HepG2 (cell line): ENCODE measurements at places on chromosomes 6 and 20.
A peak's percentile ranks its signal among the peaks of the same experiment; 100 is the strongest.

GRCh38 chr6:52041134-52041533, 46.3 kb downstream of the PKHD1 start:
- DNase-seq: no peak
- no peaks in the 10 kb centered on the region for H3K27me3 ChIP-seq
- no peaks in the 10 kb centered on the region for H3K36me3 ChIP-seq
- H3K27ac ChIP-seq: no peak overlapping the region

GRCh38 chr6:744666-745353, 51.9 kb upstream of the EXOC2 start:
- no peaks in the 10 kb centered on the region for H3K36me3 ChIP-seq
- no peak for DNase-seq
- no peak overlapping the region for H3K27ac ChIP-seq
- no peak overlapping the region for H3K4me3 ChIP-seq
- peaks cover 10% of the 10 kb centered on the region for H3K27me3 ChIP-seq
- H3K4me1 ChIP-seq: no peaks in the 10 kb centered on the region

DNA sequence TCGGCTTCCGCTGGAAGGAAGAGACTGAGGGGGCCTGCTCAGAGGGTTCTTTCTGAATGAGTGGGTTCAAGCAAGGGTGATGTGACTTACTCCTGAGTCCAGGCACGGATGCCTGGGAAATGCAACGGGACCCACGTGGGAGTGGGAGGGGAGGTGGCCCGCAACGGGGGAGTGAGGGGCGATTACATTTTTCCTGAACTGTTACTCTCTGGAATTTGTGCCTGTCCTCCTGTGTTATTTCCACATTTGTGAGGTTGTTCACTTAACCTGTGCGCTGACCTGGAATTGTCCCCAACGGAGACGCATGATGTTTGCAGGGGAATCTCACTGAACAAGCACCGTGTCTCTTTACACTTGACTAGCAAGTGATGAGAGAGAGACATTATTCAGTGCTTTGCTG, 209.4 kb downstream of the CDH4 start:
- no peak overlapping the region for H3K27ac ChIP-seq
- no peaks in the 10 kb centered on the region for H3K27me3 ChIP-seq
- no peaks in the 10 kb centered on the region for H3K36me3 ChIP-seq

DNA sequence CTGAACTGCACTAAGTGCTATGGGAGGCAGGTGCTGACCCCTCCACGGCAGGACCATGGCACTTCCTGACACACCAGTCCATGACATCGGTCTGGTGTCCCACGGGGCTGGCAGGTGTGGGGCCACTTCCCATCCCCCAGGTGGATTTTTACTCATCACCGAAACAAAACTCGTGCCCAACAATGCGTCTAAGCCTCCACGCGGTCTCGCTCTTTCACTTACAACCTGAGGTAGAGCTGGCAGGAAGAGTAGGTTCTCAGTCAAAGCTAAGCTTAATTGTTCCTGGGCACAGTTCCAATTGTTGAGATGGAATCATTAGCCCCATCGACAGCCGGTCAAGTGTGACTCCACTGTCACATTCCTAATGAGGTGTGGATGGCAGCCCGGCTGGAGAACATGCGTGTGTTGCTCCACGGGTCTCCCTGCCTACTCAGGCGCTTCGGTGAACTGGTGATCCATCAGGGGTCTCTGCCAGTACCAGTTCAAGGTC, 125.7 kb downstream of the SLC23A2 start:
- H3K27me3 ChIP-seq: no peaks in the 10 kb centered on the region
- no peak overlapping the region for H3K27ac ChIP-seq
- H3K4me3 ChIP-seq: no peak overlapping the region
- no peaks in the 10 kb centered on the region for H3K4me1 ChIP-seq
- DNase-seq: no peak

GRCh38 chr6:56525974-56526789, 116.5 kb downstream of the DST start:
- DNase-seq: no peak
- no peak overlapping the region for H3K4me3 ChIP-seq
- H3K4me1 ChIP-seq: peaks cover 18% of the 10 kb centered on the region
- H3K27me3 ChIP-seq: no peaks in the 10 kb centered on the region

DNA sequence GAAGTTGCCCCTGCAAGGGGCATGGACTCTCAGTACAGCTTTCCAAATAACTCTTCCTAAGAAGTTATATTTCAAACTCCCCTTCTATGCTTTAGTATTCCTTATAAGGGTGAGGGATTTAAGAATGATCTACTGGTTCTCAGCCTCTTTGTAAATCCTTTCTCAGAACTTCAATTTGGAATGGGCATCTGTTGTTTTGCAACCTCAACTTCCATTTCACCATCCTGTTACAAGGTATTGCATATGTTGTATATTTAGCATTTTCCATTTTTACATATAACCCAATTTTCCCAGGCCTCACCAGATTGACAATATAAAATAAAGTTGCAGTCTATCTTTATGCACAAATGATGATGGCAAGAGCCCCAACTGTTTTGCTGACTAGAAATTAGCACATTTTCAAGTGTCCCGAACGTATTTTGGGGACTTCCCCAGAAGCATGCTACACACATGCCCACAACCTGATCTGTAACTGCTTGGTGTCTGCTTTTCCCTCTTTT, 154.9 kb upstream of the CARMIL1 start:
- no peak overlapping the region for H3K4me3 ChIP-seq
- H3K36me3 ChIP-seq: no peaks in the 10 kb centered on the region
- H3K27me3 ChIP-seq: peaks cover 2% of the 10 kb centered on the region; the same call in 1 of the 3 replicates
- no peaks in the 10 kb centered on the region for H3K4me1 ChIP-seq

GRCh38 chr20:17884307-17885003, 84.1 kb downstream of the SNX5 start:
- peaks cover 94% of the 10 kb centered on the region for H3K4me1 ChIP-seq
- no peak overlapping the region for H3K27ac ChIP-seq
- DNase-seq: no peak
- H3K36me3 ChIP-seq: no peaks in the 10 kb centered on the region

- no peak for DNase-seq
- H3K4me1 ChIP-seq: no peaks in the 10 kb centered on the region
These were observed 20.7 kb upstream of the SULF2 start for GRCh38 chr20:47805951-47806350.

DNA sequence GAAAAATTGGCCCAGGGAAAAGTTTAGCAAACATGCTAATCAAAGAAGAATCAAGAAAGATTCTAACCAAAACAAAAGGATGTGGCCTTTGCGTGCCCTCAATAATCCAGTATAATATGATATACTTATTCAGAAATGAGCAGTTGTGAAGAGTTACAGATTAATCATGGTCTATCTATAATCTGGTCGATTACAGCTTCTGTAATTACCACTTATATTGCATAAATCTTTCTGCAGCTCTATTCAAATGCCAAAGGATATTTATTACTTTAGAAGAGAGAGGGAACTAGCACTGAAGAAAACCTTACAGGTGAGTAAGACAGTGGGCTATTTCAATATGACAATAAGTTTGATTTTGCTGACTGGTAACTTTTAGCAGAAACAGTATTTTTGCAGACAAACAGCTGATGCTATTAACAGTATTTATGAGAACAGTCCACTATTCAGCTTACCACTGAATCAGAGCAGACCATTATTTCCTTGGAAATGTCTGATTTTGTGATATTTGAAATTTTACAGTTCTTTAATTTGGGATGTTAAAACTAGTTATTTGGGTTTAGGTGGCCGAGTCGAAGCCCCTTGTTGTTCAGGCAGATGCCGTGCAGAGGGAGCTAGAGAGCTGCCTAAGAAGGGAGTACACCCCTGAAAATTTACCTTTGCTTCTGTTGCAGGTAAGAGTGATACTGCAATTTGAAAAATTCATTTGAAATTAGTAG, 92.2 kb downstream of the CEP57L1 start:
- H3K27me3 ChIP-seq: no peaks in the 10 kb centered on the region
- no peak overlapping the region for H3K27ac ChIP-seq
- H3K4me3 ChIP-seq: no peak overlapping the region
- H3K36me3 ChIP-seq: no peaks in the 10 kb centered on the region

- H3K4me1 ChIP-seq: no peaks in the 10 kb centered on the region
- no peaks in the 10 kb centered on the region for H3K27me3 ChIP-seq
- no peak for DNase-seq
- no peak overlapping the region for H3K4me3 ChIP-seq
These were observed 580.4 kb downstream of the EYS start for GRCh38 chr6:65126667-65127066.

- H3K4me3 ChIP-seq: no peak overlapping the region
- DNase-seq: no peak
- H3K4me1 ChIP-seq: peaks cover 10% of the 10 kb centered on the region
- no peaks in the 10 kb centered on the region for H3K27me3 ChIP-seq
- no peaks in the 10 kb centered on the region for H3K36me3 ChIP-seq
These were observed 21.0 kb downstream of the SULF2 start for GRCh38 chr20:47764154-47764733.

DNA sequence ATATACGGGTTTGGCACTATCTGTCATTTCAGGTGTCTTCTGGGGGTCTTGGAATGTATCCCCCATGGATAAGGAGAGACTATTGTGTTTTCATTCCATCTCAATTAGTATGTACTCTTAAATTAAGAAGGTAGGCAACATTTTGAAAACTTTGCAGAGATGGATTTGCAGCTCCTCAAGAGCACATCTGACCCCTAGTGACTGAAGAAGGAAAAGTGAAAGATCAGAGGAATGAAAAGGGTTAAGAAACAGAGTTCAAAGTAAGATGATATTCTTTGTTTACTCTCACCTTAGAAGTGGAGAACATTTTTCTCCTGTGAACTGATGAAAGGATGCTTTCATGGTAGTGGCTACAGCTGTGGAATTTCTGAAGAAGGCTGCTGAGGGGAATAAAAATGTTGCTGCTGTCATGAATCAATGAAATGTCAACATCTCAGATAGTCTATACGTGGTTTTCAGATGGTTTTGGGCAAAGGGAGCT, 41.5 kb downstream of the SH3BGRL2 start:
- H3K27me3 ChIP-seq: no peaks in the 10 kb centered on the region
- no peak overlapping the region for H3K4me3 ChIP-seq
- H3K4me1 ChIP-seq: peaks cover 68% of the 10 kb centered on the region
- DNase-seq: peak; percentile 76
- no peaks in the 10 kb centered on the region; the same call in none of the 2 replicates for H3K36me3 ChIP-seq

- no peaks in the 10 kb centered on the region for H3K4me1 ChIP-seq
- no peaks in the 10 kb centered on the region for H3K27me3 ChIP-seq
- no peak overlapping the region for H3K27ac ChIP-seq
- H3K4me3 ChIP-seq: no peak overlapping the region
- H3K36me3 ChIP-seq: no peaks in the 10 kb centered on the region
- no peak for DNase-seq
These were observed 580.1 kb upstream of the BTBD3 start for GRCh38 chr20:11337361-11338130.
